Type B pancreatic cell (in vitro differentiated cells): ENCODE measurements at places on chromosomes 2 and 18. TPM values are rescaled to one million over a fixed set of nuclear protein-coding genes. Genes with fewer than 3 reads are reported as not detected.

- no peak overlapping the region for H3K4me3 ChIP-seq
- H3K36me3 ChIP-seq, result peaks cover 14% of the 10 kb centered on the region
- peaks cover 8% of the 10 kb centered on the region for H3K4me1 ChIP-seq
- no peak for DNase-seq
- no peaks in the 10 kb centered on the region for H3K27me3 ChIP-seq
- H3K27ac ChIP-seq, result no peak overlapping the region
These were observed 12.7 kb downstream of the CCNYL1 start for GRCh38 chr2:207724113-207724512.

GRCh38 chr2:41923156-41923786 is 124.5 kb upstream of the PKDCC start:
- no peak for DNase-seq
- no peaks in the 10 kb centered on the region for H3K36me3 ChIP-seq
- H3K4me1 ChIP-seq, result peaks cover 22% of the 10 kb centered on the region

GRCh38 chr2:114442510-114442909 is at the start of gene DPP10:
Gene DPP10 (plus strand): TSS chr2:114442641.
- no peaks in the 10 kb centered on the region for H3K4me1 ChIP-seq
- H3K4me3 ChIP-seq, result no peak within 1 kb of the TSS
- no peaks in the 10 kb centered on the region for H3K36me3 ChIP-seq
- H3K27ac ChIP-seq, result no peak within 1 kb of the TSS

DNA sequence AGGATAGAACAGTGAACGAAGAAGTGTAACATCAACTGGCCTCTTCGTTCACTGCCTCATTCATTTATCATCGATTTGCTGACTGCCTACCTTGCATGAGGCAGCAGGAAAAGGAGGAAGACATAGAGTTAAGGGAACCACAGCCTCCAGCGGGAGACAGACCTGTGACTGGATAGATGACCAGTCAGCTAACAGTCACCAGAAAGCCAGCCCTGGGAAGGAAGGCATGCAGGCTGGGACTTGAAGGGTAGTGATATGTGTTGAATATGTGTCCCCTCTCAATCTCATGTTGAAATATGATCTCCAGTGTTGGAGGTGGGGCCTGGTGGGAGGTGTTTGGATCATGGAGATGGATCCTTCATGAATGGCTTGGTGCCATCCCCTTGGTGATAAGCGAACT is 58.3 kb downstream of the CTIF start:
- H3K4me3 ChIP-seq, result no peak overlapping the region
- peaks cover 36% of the 10 kb centered on the region for H3K4me1 ChIP-seq
- no peaks in the 10 kb centered on the region for H3K27me3 ChIP-seq
- DNase-seq, result no peak

DNA sequence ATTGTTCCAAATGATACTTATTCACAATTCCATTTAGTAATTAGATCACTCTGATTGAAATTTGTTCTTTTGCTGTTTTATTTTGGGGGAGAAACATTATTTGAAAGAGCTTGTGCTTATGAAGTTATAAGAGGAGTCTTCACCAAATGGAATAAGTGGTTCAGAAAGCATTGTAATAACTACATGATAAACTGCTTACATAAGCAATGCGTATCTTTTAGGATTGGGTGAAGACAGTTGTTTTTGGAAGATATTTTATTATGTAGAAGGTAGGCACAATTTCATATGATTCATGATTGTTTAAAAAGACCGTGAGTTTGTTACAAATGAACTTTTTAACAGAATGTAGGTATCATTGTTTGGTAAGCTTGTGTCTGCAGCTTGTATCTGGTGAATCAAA is 14.5 kb downstream of the ZNF638 start:
- peaks cover 39% of the 10 kb centered on the region for H3K36me3 ChIP-seq
- no peaks in the 10 kb centered on the region for H3K27me3 ChIP-seq
- DNase-seq, result no peak
- no peak overlapping the region for H3K27ac ChIP-seq

- H3K36me3 ChIP-seq, result peaks cover 7% of the 10 kb centered on the region
- no peaks in the 10 kb centered on the region for H3K27me3 ChIP-seq
- no peak overlapping the region for H3K4me3 ChIP-seq
- no peak overlapping the region for H3K27ac ChIP-seq
- H3K4me1 ChIP-seq, result no peaks in the 10 kb centered on the region
- DNase-seq, result no peak
These were observed 9.7 kb upstream of the STRN start for GRCh38 chr2:36976065-36976464.

- no peaks in the 10 kb centered on the region for H3K4me1 ChIP-seq
- no peaks in the 10 kb centered on the region for H3K36me3 ChIP-seq
These were observed 190.4 kb downstream of the MC4R start for GRCh38 chr18:60182223-60182622.

The SRD5A2 gene
- 0.26 TPM in 1 of 2 replicates, not detected in the other for total RNA-seq

The ACTG2 gene
- 4.2 and 13.7 TPM in 2 replicates for total RNA-seq

The POMC gene
- 0.87 and 1.5 TPM in 2 replicates for total RNA-seq
